HepG2 (cell line): ENCODE measurements at places on chromosomes 3 and 15. TPM values are rescaled to one million over a fixed set of nuclear protein-coding genes. Genes with fewer than 3 reads are reported as not detected.

- no peak overlapping the region for H3K4me3 ChIP-seq
These were observed 36.7 kb downstream of the CFAP44 start for GRCh38 chr3:113404637-113405036.

Gene KIF23
- 38.1 and 51.2 TPM in 2 replicates for total RNA-seq

GRCh38 chr3:60399861-60400845, 851.1 kb downstream of the FHIT start:
- no peaks in the 10 kb centered on the region for H3K27me3 ChIP-seq
- H3K4me3 ChIP-seq, result no peak overlapping the region
- H3K36me3 ChIP-seq, result no peaks in the 10 kb centered on the region
- no peaks in the 10 kb centered on the region for H3K4me1 ChIP-seq
- DNase-seq, result no peak

- H3K4me3 ChIP-seq, result no peak overlapping the region
- no peaks in the 10 kb centered on the region for H3K4me1 ChIP-seq
- DNase-seq, result no peak
- H3K27ac ChIP-seq, result no peak overlapping the region
- H3K27me3 ChIP-seq, result no peaks in the 10 kb centered on the region
- H3K36me3 ChIP-seq, result no peaks in the 10 kb centered on the region
These were observed 256.4 kb downstream of the MEX3B start for GRCh38 chr15:81789403-81789802.

- H3K27ac ChIP-seq, result no peak overlapping the region
- H3K27me3 ChIP-seq, result no peaks in the 10 kb centered on the region
- H3K36me3 ChIP-seq, result no peaks in the 10 kb centered on the region
These were observed 277.2 kb downstream of the UBE2E2 start for GRCh38 chr3:23480329-23480714.

DNA sequence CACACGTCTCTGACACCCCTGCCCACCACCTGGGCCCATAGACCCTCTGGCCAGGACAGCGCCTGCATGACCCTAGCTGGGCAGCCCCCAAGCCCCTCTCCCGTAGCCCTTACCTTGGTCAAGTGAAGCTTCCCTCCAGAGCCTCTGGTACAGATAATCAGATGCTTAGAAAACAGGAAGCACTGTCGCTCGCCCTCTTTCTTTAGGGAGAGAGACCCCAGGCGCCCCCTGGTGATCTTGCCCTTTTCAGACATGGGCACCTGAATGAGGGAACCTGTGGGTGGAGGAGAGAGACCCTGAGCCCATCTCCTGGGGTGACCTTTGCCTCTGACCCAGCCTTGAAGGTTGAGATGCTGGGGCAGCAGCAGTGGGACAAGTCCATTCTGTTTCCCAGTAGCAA, 65.4 kb downstream of the RASGRF1 start:
- no peaks in the 10 kb centered on the region for H3K36me3 ChIP-seq
- DNase-seq, result peak; percentile 27
- H3K4me1 ChIP-seq, result peaks cover 67% of the 10 kb centered on the region
- H3K27me3 ChIP-seq, result no peaks in the 10 kb centered on the region

Gene PLA2G4E
- not detected in 2 replicates for total RNA-seq

DNA sequence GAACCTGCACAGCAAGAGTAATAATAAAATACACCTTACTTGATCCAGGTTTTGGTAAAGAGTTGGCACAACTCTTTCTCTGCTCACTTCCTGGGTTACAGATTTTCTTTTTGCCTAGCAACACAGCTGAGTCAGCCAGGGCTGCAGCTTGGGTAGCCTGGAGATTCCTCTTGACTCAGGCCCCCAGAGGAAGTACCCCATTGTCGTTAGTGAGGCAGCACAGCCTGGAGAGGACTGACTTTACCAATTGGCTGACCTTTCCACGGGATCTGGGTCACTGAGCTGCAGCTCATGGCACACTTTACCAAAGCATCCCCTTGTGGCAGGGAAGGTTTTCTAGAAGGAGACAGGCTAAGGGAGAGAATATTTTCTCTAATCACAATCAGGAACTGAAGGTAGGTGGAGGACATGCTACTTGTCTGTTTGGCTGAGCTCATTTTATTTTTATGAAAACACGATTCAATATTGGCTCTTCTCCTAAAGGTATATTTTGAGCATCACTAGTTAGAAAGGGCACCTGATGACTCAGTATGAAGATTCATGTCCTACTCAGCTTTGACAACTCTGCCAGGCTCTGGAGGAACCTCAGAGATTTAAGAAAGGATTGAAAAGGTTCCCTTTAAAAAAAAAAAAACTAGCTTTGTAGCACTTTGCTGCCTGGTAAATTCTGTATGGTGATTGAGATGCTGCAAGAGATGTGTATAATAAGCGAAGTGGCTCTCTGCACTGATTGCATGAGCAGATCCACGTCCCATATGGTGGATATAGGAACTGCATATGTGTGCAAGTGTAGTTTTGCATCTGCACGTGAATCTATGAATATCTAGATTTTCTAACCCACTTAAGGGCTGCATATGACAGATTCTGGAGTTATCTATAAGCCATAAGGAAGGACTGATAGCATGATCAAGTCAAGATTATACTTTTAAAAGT, 124.8 kb downstream of the CHDH start:
- H3K4me1 ChIP-seq, result no peaks in the 10 kb centered on the region
- no peaks in the 10 kb centered on the region for H3K36me3 ChIP-seq
- H3K27me3 ChIP-seq, result no peaks in the 10 kb centered on the region
- no peak overlapping the region for H3K27ac ChIP-seq
- no peak overlapping the region for H3K4me3 ChIP-seq
- DNase-seq, result no peak

- peaks cover 4% of the 10 kb centered on the region; the same call in 1 of the 2 replicates for H3K27me3 ChIP-seq
- peak; percentile 75 for DNase-seq
- H3K27ac ChIP-seq, result no peak overlapping the region
- no peak overlapping the region for H3K4me3 ChIP-seq
- peaks cover 40% of the 10 kb centered on the region for H3K4me1 ChIP-seq
- no peaks in the 10 kb centered on the region for H3K36me3 ChIP-seq
These were observed 28.8 kb upstream of the TF start for GRCh38 chr3:133717424-133717823.

GRCh38 chr3:38214560-38214959, 49.2 kb downstream of the OXSR1 start:
- H3K4me3 ChIP-seq, result no peak overlapping the region
- no peaks in the 10 kb centered on the region for H3K4me1 ChIP-seq
- H3K27me3 ChIP-seq, result no peaks in the 10 kb centered on the region
- no peak overlapping the region for H3K27ac ChIP-seq
- DNase-seq, result no peak

Gene SNX22
- 3.1 and 5.5 TPM in 2 replicates for total RNA-seq

Gene GOLGA8O
- total RNA-seq, result not detected in 2 replicates

Gene FANCD2OS
- total RNA-seq, result not detected in 2 replicates

DNA sequence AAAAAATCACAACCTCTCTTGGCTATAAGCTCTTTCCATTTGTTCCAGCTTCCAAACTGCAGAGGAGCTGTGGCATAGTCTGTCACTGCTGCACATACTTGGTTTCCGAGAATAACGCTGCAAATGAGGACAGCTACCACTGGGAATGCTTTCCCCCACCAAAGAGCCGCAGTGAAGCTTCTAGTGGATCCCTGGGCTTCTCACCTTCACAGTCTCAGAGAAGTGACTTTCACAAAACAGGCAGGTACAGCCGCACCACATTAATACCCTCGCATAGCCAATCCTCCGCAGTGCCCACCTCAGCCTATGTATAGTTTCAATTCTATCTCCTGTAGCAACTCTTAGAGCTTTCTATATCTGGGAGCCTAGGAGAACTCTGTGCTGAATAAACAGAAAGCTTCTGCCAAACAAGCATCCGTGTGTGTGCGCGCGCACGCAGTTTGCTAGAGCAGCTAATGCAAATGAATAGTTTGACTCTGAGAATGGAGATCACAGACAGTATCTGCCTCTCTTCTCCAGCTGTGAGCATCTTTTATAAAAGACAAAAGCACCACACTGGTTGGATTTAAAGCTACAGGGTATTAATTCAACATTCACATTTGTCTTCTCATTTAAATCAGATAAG, 81.9 kb upstream of the PLXND1 start:
- no peaks in the 10 kb centered on the region for H3K27me3 ChIP-seq
- H3K4me1 ChIP-seq, result peaks cover 61% of the 10 kb centered on the region
- H3K36me3 ChIP-seq, result no peaks in the 10 kb centered on the region
- peak overlapping the region; percentile 79 for H3K27ac ChIP-seq
